ENCODE measurements at places on chromosomes 7 and 10. TPM values are rescaled to one million over a fixed set of nuclear protein-coding genes. Genes with fewer than 3 reads are reported as not detected.

DRGX gene
- not detected for total RNA-seq

ST8SIA6 gene
- total RNA-seq, result 0.67 TPM

FAM131B gene
- 1.0 TPM for total RNA-seq

DDC gene
- total RNA-seq, result not detected

TMEM270 gene
- not detected for total RNA-seq

VIPR2 gene
- total RNA-seq, result not detected

Measured in bronchus fibroblast of lung (primary cell).